HT1080 (cell line): ENCODE measurements at places on chromosomes 7 and 10.

DNA sequence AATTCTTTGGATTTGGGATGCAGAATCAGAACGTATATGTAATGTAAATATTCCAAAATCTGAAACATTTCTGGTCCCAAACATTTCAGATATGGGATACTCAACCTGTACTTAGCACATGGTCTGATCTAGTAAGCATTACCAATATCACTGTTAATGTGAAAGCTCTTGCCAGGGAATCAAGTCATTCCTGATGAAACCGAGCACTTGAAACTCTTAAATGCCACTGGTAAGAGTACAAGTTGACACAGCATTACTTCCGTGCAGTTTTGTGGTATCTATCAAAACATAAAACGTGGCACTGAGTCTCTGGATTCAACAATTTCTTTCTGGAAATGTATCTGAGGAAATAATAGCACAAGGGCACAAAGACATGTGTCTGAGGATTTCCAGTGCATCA is 155.7 kb downstream of the RTKN2 start:
- DNase-seq, result no peak

DNA sequence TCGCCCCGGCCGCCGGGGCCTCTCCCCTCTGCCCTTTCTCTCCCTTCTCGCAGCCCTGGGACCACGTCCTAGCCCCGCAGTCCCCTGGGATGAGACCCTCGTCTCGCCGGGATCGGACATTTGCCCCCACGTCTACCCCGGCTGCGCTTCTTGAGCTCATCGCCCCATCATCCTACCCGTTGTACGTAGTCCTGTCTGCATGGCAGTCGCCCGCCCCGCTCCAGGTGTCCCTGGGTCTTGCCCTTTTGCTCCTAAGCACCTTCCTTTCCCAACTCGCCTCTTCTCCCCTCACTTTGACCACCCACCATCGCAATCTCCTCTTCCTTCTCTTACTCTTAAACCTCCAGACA is 582 bp downstream of the TPST1 start:
- no peak for DNase-seq

GRCh38 chr10:118027397-118027796 is 19.3 kb downstream of the RAB11FIP2 start:
- no peak for DNase-seq

GRCh38 chr7:16211402-16211925 is 209.9 kb downstream of the CRPPA start:
- no peak for DNase-seq
